ENCODE measurements at places on chromosomes 7 and 10. TPM values are rescaled to one million over a fixed set of nuclear protein-coding genes. Genes with fewer than 3 reads are reported as not detected.

Gene CYP17A1
- polyA plus RNA-seq, result not detected

Gene ADRA2A
- not detected for polyA plus RNA-seq

Gene STEAP1
- 21.0 TPM for polyA plus RNA-seq

Gene HOXA5
- 2.9 TPM for polyA plus RNA-seq

Gene AKR1C8
- 0.10 TPM for polyA plus RNA-seq

Gene OR6V1
- polyA plus RNA-seq, result not detected

Gene MARCHF5
- polyA plus RNA-seq, result 24.7 TPM

Gene TMEM225B
- polyA plus RNA-seq, result 0.59 TPM

Gene PWWP2B
- polyA plus RNA-seq, result 6.6 TPM

Gene IPMK
- polyA plus RNA-seq, result 3.2 TPM

Gene CAMK2G
- 22.8 TPM for polyA plus RNA-seq

Gene OR2A7
- polyA plus RNA-seq, result not detected

Gene SFRP4
- polyA plus RNA-seq, result 8.4 TPM

Gene FAM24A
- not detected for polyA plus RNA-seq

Gene SMKR1
- polyA plus RNA-seq, result 15.2 TPM

Gene CAV1
- 547 TPM for polyA plus RNA-seq

Data from A549 (cell line).